SK-N-SH (cell line): ENCODE measurements at places on chromosomes 1 and 21.

DNA sequence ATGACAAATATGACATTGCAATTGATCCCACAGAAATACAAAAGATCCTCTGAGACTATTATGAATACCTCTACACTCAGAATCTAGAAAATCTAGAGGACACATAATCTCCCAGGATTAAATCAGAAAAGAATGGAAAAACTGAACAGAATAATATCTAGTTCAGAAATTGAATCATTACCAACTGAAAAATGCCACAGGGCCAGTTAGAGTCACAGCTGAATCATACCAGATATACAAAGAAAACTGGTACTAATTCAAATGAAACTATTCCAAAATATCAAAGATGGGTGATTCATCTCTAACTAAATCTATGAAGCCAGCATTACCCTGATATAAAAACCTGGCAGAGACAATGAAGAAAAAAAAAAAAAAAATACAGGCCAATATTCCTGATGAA is 149.3 kb downstream of the BRINP3 start:
- no peak for DNase-seq

DNA sequence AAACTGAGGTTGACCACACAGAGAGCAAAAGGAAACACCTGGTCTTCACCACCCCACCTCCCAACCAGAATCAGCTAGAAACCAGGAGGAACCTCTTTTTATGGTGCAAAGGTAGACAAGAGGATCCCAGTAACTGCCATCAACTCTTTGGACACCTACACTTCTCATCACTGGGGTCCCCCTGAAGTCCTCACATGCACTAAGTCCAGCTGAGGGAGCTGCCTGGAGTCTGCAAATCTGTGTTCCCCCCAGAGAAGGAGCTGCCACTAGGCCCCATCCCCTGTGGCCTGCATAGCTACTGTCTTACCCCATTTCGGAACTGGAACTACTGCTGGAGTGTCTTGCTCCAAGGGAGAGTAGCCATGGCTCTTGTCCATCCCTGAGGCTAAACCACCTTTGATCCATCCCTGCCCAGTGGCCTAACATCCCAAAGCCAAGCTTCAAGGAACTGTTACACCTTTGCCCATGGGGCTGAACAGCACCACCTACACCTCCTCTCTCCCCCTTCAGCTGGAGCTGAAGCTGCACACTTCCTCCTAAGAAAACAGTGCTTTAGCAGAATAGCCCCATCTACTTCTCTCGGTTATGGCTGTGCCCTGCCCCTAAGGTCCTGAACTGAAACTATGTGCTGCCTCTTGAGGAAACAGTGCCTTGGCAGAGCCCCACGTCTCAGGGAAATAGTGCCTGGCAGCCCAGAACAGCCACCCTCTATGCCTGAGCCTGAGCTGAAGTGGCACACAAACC is 85.4 kb upstream of the CD53 start:
- DNase-seq = no peak

GRCh38 chr1:198088360-198089071 is 68.3 kb upstream of the NEK7 start:
- DNase-seq = peak; percentile 13

GRCh38 chr1:243731301-243731891 is 118.6 kb downstream of the AKT3 start:
- no peak for DNase-seq

DNA sequence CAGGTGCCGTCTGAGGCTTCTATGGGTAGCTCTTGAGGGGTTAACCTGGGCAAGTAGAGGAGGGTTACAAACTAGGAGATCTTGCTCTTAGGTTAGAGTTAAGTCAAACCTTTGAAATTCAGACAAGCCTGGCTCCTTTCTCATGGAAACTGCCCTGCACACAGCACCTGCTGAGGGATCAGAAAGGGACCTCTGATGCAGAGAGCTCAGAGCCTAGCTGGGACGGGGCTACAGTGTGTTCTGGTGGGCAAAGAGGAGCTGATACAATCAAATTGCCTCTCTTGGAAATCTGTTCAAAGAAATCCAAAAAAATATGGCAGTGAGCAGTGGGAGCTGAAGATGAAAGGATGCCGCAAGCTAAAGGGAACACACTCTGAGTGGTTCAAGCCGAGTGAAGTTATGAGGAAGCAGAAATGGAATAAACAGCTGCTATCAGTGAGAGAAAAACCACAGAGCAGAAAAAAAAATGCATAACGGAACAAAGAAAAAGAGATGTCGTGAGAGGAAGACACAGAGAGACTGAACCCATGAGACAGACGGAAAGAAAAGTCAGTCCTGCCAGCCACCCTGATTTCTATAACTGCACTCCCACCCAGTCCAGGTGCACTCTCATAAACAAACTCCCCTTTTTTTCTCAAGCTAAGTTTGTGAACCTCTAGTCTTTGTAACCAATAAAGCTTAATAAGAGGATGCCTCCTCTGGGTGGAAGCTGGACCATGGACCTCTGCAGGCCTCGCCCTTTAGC is 26.6 kb downstream of the PAFAH2 start:
- no peak for DNase-seq

GRCh38 chr1:89887270-89887669 is 66.4 kb downstream of the LRRC8D start:
- DNase-seq = no peak

- no peak for DNase-seq
Measured at GRCh38 chr1:216184126-216184680, 239.0 kb downstream of the USH2A start.

DNA sequence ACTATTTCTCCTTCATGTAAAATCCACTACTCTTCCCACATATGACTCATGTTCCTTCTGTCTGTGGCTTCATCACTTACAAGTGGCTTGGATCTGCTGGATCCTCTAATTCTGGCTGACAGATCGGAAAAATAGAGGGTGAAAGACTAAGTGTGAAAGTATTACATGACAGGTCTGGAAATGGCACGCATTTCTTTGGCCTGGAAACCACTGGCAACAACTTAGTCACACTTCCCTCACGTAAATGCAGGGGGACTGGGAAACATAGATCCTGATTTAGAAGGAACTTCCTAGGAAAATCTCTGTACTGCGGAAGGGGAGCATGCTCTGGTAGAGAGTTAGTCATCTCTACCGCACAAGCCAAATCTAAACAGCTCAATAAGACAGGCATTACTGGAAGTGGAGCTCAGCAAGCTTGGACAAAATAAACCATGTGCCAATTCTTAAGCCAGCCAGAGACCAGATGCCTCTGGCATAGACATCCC is 305.4 kb upstream of the PTBP2 start:
- DNase-seq = peak; percentile 41

- peak; percentile 3 for DNase-seq
Measured at GRCh38 chr1:29789910-29790247, 553.6 kb downstream of the PTPRU start.

DNA sequence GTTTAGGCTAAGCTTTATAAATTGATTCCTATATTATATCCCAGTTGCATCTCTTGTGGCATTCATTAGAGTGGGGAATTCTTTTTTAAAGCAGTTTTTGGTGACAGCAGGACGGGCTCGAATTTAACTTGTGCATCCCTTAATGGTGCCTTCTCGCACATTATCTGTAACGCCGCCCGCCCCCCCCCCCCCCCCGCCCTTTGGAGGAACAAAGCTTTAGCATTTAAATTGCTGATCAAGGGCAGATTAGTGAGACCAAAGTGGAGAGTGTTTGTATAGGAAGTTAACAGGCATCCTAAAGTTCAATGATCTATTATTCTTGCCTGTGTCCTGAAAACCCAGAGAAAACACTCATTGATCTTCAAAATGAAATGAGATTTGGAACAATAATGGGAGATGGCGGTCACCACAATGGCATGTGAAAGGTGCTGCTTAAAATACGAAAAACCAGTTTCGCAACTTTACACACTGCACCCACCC is 2.2 kb downstream of the LMO4 start:
- DNase-seq = no peak

DNA sequence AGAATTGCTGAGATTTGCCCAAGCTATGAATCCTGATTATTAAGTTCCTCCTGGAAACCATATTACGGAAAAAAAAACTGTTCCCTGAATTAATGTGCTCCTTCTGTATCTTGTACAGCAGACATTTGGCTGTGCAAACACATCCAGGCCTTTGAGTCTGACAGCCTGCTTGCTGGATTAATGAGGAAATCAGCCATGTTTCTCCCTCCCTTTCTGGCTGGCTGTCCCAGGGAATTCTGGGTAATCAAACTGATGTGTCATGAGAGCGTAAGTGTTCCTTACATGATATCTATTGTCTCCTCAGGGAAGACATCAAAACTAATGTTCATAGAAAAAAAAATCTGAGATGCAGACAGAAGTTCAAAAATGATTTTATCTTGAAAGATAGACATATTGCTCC is 18.8 kb downstream of the PGBD5 start:
- DNase-seq = no peak

- no peak for DNase-seq
Measured at GRCh38 chr1:156480016-156480370, 20.6 kb downstream of the MEF2D start.

DNA sequence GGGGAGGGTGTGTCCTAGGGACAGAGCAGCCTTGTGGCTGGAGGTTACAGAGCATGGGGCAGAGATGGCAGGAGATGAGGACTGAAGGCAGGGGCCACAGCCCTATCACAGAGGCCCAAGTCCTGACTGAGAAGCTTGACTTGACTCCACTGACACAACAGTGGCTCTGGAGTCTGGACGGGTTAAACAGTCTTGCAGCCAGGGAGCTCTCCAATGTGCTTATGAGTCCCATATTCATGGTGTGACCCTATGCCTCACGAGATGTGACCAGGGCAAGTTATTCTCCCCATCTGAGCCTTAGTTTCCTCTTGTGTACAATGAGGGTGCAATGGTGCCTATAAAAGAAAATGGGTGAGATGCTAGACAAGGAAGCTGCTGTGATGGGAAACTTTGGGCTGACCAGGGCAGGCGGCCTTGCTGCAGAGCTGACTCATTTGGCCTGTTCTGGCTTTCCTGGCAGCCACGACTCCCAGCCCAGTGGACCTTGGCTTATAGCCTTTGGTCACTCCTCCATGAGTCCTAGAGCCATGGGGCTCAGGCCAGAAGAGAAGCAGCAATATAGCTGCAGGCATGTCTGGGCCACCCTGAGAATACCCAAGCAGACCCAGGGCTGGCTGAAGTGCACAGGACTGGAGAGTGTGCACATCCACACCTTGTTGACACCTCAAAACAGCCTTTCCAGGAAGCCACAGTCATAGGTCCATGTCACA is 2.8 kb upstream of the TTC22 start:
- no peak for DNase-seq

DNA sequence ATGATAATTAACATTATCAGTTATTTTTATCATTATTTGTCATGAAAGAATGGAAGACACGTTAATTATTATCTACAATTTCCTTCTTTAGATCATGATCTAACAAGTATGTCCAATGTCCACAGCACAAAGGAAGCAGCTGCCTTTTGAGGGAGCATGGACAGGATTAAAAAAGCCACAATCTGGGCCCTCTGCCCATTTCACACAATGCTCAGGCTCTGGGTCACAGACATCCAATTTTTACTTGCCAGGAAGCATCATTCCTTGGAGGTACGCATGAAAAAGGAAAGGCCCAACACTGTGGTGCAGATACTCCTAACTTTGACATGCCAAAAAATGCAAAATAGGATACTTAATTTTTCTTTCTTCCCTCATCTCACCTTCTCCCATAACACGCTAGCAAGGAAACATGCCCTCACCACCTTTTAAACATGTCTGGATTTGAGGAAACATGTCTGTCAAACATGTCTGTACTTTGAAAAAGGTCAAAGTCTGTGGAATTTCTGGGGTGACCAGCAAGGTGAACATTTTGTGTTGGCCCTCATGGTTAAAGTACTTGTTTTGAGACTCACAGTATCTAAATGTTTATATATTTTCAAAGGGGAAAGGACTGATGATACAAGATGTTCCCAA is 40.0 kb downstream of the GADD45A start:
- DNase-seq = no peak

- no peak for DNase-seq
Measured at GRCh38 chr1:29584776-29585175, 348.5 kb downstream of the PTPRU start.

- no peak for DNase-seq
Measured at GRCh38 chr1:76729142-76729541, 138.1 kb upstream of the ST6GALNAC5 start.

- DNase-seq = peak; percentile 65
Measured at GRCh38 chr21:44368711-44369446, 15.5 kb downstream of the TRPM2 start.

DNA sequence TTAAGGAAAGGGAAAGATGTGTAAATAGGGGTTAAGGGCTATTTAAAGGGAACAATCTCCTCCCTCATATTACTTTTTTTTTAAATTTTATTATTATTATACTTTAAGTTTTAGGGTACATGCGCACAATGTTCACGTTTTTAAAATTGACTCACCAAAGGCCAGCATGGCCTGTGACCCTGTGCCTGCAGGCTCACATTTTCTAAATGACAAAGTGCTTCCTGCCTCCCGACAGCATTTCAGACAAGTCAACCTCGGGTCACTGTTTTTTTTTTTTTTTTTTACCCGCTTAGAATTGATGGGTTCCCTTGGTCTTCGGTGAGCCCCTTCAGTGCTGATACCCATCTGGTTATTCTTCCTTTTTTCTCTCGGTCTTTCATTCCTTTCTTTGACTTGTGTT is 70.4 kb upstream of the SCAF4 start:
- DNase-seq = no peak

DNA sequence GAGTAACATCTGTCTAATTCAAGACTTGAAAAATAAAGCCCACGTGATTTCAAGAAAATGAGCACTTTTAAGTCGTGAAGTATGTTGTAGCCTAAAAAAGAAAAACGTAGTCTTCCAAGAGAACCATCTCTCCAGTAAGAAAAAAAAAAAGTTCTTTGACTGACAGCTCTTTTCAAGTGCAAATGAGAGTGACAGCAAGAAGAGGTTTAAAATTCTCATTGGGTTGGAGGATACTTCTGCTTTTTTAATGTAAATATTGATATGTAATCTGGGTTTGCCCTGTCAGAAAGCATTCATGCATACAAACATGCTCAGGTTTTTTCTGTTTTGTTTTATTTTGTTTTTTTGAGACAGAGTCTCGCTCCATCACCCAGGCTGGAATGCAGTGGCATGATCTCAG is 32.3 kb upstream of the PRDM2 start:
- no peak for DNase-seq

GRCh38 chr1:177309880-177310279 is 139.1 kb downstream of the BRINP2 start:
- no peak for DNase-seq
